T-helper 2 cell treated with Interferon-gamma antibody and Interleukin-4, amounts not matched to agents 5 μg/mL and 100 μg/mL, for 36 hours (primary cell): ENCODE measurements at places on chromosomes 2 and 18.

DNA sequence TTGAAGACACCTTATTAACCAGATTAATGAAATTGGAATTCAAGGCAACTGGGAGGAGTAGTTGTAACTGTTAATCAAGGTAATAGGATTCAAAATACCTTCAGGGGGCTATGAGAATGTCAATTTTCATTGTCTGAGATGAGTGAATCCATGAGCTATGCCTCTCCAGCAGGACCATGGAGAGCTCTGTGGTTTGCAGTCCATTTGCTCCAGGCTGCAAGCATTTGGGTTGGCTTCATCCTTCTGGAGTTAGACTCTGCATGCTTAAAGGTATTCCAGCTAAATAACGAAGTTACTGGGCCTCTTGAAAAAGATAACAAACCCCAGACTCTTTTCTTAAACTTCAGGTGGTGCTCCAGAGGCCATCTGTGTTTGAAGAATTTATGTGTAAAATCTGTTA, 207.1 kb upstream of the SLC8A1 start:
- no peaks in the 10 kb centered on the region for H3K4me1 ChIP-seq
- H3K36me3 ChIP-seq: no peaks in the 10 kb centered on the region
- no peak overlapping the region for H3K27ac ChIP-seq
- no peaks in the 10 kb centered on the region for H3K27me3 ChIP-seq

- no peak for DNase-seq
- no peak overlapping the region for H3K27ac ChIP-seq
- H3K36me3 ChIP-seq: peaks cover 80% of the 10 kb centered on the region
- peaks cover 23% of the 10 kb centered on the region for H3K4me1 ChIP-seq
- no peaks in the 10 kb centered on the region for H3K27me3 ChIP-seq
These were observed 159.7 kb downstream of the DOCK10 start for GRCh38 chr2:224882291-224883171.

DNA sequence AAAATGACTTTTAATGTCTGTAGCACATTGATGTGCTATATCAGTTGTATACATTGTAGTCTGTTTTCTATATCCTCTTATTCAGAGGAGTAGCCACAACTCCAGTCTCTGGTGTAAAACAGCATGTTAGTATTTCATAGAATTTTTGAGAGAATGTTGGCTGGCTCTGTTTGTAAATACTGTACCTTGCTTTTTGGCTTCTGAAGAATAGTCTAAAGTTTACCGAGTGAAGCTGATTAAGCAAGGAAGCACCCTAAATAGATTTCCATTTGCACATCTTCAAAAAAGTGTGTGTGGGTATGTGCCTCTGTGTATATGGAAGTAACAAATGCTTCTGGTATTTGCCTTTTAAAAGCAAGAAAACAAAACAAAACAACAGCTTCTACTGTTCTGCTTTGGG, 50.5 kb downstream of the MAP4K4 start:
- no peak overlapping the region for H3K4me3 ChIP-seq
- no peaks in the 10 kb centered on the region for H3K27me3 ChIP-seq
- H3K27ac ChIP-seq: no peak overlapping the region
- peaks cover 10% of the 10 kb centered on the region for H3K36me3 ChIP-seq
- H3K4me1 ChIP-seq: peaks cover 41% of the 10 kb centered on the region
- no peak for DNase-seq

GRCh38 chr2:234827096-234827860, 124.5 kb upstream of the SH3BP4 start:
- no peaks in the 10 kb centered on the region for H3K4me1 ChIP-seq
- H3K36me3 ChIP-seq: no peaks in the 10 kb centered on the region
- no peak for DNase-seq

- no peak for DNase-seq
- H3K4me1 ChIP-seq: no peaks in the 10 kb centered on the region
- no peaks in the 10 kb centered on the region for H3K27me3 ChIP-seq
- H3K27ac ChIP-seq: no peak overlapping the region
- no peaks in the 10 kb centered on the region for H3K36me3 ChIP-seq
These were observed 148.1 kb downstream of the ZNF407 start for GRCh38 chr18:74745633-74746403.

- H3K36me3 ChIP-seq: no peaks in the 10 kb centered on the region
- H3K27me3 ChIP-seq: no peaks in the 10 kb centered on the region
- H3K4me1 ChIP-seq: no peaks in the 10 kb centered on the region
- no peak overlapping the region for H3K4me3 ChIP-seq
These were observed 1390.5 kb upstream of the ZEB2 start for GRCh38 chr2:145910416-145910815.

GRCh38 chr18:6203791-6204190, 210.9 kb downstream of the L3MBTL4 start:
- DNase-seq: no peak
- H3K4me3 ChIP-seq: no peak overlapping the region
- H3K36me3 ChIP-seq: no peaks in the 10 kb centered on the region
- no peak overlapping the region for H3K27ac ChIP-seq

- H3K27me3 ChIP-seq: peaks cover 34% of the 10 kb centered on the region
- DNase-seq: no peak
- H3K36me3 ChIP-seq: no peaks in the 10 kb centered on the region
- no peak overlapping the region for H3K4me3 ChIP-seq
These were observed 5.1 kb downstream of the RHOB start for GRCh38 chr2:20451761-20452499.

- H3K4me1 ChIP-seq: no peaks in the 10 kb centered on the region
- H3K4me3 ChIP-seq: no peak overlapping the region
- H3K36me3 ChIP-seq: no peaks in the 10 kb centered on the region
- H3K27ac ChIP-seq: no peak overlapping the region
- H3K27me3 ChIP-seq: no peaks in the 10 kb centered on the region
These were observed 195.2 kb downstream of the SLC8A1 start for GRCh38 chr2:40256649-40257048.

DNA sequence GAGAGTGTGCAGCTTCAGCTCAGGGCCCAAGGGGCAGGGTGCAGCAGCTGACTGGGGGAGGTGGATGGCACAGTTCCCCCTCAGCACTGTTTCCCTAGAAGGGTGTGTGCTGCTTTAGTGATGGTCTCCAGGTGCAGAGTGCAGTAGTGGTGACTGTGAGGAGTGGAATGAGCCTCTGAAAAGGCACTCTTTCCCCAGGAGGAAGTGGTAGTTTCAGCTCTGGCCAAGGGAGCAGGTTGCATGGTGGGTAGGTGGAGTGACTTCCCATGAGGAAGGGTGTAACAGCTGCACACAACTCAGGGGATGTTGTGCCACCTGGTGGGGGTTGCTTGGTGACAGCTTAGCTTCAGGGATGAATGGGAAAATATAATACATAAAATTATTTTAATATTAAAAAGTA, 251.5 kb upstream of the NXPH2 start:
- H3K4me3 ChIP-seq: no peak overlapping the region
- no peaks in the 10 kb centered on the region for H3K4me1 ChIP-seq
- no peaks in the 10 kb centered on the region for H3K27me3 ChIP-seq
- H3K27ac ChIP-seq: no peak overlapping the region
